Activated CD4-positive, CD25-positive, alpha-beta regulatory T cell (primary cell): ENCODE measurements at places on chromosomes 16 and 17.

DNA sequence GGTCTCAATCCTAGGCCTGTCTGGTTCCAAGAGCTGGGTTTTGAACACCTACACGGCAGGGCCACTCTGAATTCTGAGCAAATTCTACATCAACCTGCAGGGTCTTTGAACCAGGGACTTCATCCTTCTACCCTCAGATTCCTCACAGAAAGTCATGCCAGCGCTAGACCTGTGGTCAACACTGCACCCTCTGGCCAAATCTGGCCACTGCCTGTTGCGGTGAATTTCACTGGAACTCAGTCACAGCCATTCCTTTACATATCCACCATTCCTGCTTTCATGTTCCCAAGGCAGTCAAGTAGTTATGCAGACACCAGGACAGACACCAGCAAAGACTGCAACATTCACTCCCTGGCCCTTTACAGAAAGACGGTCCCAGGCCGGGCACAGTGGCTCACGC lies 144.6 kb downstream of the C16orf95 start:
- DNase-seq: no peak

DNA sequence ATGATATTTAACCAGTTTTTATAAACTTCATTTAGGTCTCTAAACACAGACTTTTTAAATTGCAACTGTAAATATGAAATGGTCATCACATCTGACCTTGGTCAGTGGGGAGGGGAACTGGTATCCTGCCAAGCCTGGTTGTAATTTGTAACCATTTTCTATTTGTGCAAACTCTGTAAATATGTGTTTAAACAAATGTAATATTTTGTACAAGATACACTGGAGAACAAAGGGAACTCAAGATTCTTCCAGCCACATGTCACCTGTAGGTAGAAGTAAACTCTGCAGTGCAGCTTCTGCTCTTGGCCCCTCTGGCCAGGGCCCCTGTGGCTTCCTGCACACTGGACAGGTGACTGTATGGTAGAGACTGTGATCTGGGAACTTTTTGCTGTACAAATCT lies 35.8 kb downstream of the AKAP1 start:
- no peak for DNase-seq

- DNase-seq: no peak
These were observed 17.0 kb downstream of the BCL7C start for GRCh38 chr16:30876867-30877266.

- DNase-seq: no peak
These were observed 7.3 kb downstream of the KLHL10 start for GRCh38 chr17:41844971-41845370.

- DNase-seq: no peak
These were observed 1.5 kb upstream of the RNF112 start for GRCh38 chr17:19409509-19409908.

DNA sequence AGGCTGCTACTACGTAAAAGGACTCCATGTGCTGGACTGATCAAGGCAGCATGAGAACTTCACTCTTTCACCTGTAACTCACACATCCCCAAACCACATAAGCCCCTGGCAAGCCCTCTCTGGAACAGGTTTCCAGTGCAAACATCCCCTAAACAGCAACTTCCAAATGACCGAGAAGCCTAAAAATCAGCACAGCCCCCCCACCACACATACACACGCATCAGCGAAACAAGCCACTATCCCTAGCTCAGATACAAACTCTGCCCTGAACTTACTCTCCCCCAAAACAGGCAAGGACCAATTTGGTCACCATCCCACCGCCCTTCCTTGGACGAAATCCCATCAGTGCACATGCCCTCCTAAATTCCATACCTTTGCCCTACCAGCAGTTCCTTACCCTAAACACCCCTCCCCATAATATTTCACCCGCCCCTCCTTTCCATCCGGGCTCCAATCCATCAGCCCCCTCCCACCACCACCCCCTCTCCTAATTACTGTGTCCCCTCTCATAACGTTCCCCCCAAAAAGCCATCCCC lies 735 bp downstream of the LSM12 start:
- no peak for DNase-seq

- DNase-seq: no peak
These were observed 84.1 kb downstream of the TAOK1 start for GRCh38 chr17:29474297-29474696.

GRCh38 chr16:58451265-58451689 lies 48.7 kb upstream of the NDRG4 start:
- no peak for DNase-seq

DNA sequence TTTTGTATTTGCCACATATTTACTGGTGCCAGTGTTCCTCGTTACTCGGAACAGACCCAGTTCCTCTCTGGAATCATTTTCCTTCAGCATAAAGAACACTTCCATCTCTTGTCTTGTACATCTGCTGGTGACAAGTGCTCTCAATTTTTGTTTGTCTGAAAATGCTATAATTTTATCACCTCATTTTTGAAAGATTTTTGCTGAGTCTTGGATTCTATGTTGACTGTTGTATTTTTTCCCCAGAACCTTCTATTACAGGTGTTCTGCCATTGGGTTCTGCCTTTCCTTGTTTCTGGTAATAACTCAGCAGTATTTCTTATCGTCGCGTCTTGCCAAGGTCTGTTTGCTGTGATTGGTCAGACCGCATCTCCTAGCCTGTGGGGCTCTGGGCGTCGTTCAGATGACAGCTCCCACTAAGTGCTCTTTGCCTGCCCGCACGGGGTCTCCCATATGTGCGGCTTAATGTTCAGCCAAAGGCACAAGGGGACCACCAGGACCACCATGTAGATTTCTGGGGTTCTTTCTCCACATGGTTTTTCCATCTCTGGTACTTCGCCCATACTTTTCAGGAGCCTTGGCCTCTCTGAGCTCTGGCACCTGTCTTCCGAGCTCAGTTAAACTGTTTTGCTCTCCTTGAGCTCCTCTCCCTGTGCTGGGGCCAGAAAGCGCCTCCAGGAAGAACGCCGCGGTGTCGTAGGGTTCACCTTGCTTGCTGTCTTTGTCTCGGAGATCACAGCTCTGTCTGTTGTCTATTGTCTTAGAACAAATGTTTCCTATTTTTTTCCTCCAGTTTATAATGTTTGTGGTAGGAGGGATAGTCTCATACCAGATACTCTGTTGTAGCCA lies 80.0 kb downstream of the METRNL start:
- DNase-seq: no peak

DNA sequence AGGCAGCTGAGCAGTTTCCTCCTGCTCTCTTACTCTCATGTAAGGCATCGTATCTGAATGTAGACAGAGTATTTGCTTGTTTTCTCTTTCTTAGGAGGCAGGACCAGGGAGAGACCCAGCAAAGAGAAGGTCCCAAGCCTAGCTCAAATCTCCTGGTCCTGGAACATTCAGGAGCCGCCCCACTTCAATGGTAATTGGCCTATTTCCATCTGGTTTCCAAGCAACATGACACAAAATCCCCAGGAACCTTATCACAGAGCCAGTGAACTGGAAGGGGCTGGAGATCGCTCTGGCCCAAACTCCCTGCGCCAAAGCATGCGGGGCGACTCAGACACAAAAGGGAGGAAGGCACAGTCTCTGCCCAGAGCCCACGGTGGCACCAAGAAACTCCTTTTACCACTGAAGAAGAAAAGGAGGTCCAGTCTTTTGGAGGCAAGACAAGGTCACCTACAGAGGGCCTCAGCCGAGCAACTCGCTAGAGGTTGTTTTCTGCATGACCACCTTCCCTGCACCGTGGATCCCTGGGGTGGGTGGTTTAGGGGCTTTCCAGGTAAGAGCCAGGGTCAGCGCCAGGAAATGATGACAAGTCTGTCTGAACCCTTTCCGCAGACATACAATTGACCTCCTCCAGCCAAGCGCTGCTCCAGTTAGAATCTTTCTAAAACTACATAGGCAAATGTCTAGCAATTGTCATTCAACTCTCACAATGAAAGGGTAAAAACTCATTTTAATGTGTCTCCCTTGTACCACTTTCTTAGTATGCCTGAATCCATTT lies 394.7 kb downstream of the SOX9 start:
- no peak for DNase-seq
